ENCODE measurements at places on chromosomes 3 and 15.

- DNase-seq = no peak
Measured at GRCh38 chr15:53506370-53506769, 253.1 kb downstream of the WDR72 start.

GRCh38 chr15:39783244-39783820, 691 bp upstream of the FSIP1 start:
- DNase-seq = no peak

- no peak for DNase-seq
Measured at GRCh38 chr3:14130707-14131106, 5.9 kb downstream of the TMEM43 start.

DNA sequence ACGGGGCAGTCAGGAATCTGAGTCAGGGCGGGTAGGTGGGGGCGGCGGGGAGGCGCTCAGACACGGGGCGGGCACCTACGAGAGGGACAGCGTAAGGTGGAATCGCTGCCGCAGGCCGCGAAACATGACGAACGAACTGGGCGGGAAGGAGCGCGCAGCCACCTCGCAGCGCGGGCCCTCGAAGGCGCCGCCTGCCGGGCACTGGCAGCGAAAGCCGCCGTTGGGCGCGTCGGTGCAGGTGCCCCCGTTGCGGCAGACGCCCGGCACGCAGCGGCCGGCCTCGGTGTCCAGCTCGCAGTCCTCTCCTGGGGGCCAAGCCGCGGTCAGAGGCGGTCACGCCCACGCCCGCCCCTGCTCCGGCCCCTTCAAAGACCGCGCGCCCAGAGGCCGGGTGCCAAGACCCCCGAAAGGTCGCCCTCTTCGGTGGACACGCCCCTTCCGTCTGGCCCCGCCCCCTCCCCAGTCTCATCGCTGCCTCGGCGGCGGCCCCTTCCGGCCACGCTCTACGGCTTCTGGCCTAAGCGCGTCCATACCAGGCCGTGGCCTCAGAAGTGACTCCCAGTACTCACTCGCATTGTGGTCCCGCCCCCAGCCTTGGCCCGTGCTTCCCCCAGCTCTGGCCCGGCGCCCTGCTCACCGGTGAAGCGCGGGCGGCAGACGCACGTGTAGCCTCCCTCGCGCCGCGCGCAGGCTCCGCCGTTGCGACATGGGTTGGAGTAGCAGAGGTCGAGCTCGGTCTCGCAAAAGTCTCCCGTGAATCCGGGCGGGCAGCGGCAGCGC, 6.4 kb downstream of the CELSR3 start:
- no peak for DNase-seq

DNA sequence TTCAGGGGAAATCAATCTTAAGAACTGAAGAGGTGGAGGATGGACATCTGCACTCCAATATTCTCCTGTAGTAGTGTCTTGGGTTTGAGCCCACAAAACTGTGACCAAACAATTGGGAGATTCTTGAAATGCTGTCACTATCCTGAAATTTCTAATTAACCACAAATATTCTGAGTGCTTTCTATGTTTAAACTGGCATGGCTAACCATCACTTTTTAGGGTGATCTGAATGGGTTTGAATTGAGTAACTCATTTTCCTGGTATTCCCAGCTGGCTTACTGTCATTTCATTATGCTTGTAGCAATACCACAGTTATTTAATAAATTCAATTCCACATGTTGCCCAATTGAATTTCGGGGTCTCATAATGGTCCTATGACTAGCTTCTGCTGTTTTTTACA, 216.9 kb upstream of the DCBLD2 start:
- DNase-seq = no peak

DNA sequence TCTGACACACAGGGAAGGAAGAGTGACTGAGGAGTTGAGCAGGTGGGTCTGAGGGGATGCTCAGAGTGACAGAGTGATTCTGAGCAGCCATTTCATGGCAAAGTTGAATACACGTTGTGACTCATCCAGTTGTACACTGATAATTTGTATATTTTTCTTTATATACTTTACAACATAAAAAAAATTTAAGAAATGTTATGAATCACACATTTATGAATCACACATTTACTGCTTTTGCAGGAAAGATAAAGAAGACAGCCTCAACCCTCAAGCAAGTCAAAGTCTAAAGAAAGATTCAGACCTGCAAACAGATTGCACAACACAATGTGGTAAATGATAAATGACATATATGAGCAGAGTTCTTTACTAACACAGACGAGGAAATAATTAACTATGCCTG, 21.0 kb upstream of the CHMP2B start:
- no peak for DNase-seq

- DNase-seq = no peak
Measured at GRCh38 chr3:46012246-46012645, 15.0 kb downstream of the XCR1 start.
